ENCODE measurements at places on chromosomes 1 and 21. TPM values are rescaled to one million over a fixed set of nuclear protein-coding genes. Genes with fewer than 3 reads are reported as not detected.

GRCh38 chr21:18831942-18832676 lies 428.5 kb upstream of the TMPRSS15 start:
- DNase-seq, result no peak

DNA sequence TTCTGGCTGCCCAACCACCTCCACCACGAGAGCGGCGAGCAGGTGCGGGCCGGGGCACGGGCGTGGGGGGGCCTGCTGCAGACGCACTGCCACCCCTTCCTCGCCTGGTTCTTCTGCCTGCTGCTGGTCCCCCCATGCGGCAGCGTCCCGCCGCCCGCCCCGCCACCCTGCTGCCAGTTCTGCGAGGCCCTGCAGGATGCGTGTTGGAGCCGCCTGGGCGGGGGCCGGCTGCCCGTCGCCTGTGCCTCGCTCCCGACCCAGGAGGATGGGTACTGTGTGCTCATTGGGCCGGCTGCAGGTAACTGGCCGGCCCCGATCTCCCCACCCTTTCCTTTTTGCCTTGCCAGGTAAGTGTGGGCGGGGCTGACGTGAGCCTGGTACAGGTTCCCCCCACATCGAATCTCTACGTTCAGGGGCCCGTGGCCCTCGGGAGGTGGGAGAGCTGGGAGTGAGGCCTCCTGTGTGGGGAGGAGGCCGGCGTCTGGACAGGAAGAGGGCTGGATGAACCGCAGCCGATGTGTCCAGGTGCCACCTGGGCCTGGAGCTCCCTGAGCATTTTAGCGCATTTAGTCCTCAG lies 51.7 kb downstream of the COL18A1 start:
- DNase-seq, result no peak

DNA sequence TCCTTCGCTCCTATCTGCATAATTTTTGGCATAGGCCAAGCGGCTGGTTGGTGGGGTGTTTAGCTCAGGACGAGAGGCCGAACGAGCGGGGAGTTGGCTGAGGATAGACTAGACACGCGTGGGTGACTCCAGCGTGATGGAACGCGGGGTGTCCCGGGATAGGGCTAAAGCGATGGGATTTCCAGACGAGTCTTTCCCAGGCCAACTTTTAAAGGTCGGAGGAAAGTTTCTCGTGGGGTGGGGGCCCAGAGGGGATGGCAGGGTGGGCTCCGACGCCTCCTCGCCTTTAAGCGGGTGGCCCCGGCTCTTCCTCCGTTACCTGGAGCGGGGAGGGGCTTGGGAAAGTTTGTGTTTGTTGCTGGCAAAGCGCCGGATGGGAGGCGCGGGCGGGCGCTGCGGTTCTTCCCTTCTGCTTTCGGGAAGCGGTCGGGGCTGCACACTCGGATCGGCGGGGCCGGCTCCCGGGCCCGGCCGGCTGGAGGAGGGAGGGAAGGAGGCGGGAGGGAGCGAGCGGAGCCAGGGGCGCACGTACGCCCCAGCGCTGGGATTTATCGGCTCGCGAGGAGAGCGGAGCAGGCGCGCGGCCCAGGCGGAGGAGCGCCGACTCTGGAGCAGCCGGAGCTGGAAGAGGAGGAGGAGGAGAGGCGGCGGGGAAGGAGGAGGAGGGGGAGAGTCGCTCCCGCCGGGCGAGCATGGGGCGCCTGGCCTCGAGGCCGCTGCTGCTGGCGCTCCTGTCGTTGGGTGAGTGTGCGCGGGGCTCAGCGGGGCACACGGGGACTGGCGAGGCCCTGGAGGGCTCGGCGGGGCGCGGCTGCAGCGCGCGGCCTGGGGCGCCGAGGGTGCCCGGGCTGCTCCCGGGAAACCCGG lies at the start of gene PTGFRN:
TSS of gene PTGFRN (plus strand) at position 405 of the 867 bp plus-strand sequence. CDS start at position 693, 288 bp downstream.
- DNase-seq, result no peak

GRCh38 chr21:32712043-32712442 lies 15.8 kb downstream of the SYNJ1 start:
- no peak for DNase-seq

DNA sequence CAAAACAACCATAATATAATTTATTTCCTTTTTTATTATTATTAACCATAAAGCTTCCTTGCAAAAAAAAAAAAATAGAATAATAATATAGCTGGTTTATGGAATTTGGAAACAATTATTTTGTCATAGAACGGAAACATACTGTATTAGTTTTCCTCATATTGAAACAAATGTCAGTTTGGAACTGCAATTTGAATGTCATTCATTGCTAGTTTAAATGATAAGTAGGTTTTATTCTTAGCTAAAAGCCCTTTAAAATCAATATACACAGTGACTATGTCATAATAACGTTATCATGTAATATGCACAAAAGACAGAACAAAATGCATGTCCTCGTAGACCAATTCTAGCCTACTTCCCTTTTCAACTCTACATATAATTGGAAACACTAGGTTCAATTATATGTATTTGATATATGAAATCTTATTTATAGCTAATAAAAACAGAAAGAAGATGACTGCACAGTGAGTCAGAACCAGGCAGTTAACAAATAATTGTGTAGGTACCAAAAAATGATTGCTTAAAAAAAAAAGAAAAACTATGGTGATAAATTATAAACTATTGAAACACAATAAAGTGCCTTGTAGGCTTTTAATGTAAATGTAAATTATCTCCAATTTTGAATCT lies 85.2 kb upstream of the EXO1 start:
- no peak for DNase-seq

- no peak for DNase-seq
These were observed 67.0 kb upstream of the LRRC53 start for GRCh38 chr1:74579425-74579824.

The HAO2 gene
- not detected for total RNA-seq
